ENCODE measurements at places on chromosomes 4 and X. TPM values are rescaled to one million over a fixed set of nuclear protein-coding genes. Genes with fewer than 3 reads are reported as not detected.
A peak's percentile ranks its signal among the peaks of the same experiment; 100 is the strongest.

GRCh38 chrX:154398668-154399526, 720 bp downstream of the RPL10 start:
- peak overlapping the region; percentile 58 for H3K4me3 ChIP-seq
- peak; percentile 79 for DNase-seq
- no peaks in the 10 kb centered on the region for H3K27me3 ChIP-seq
- H3K27ac ChIP-seq = peak overlapping the region; percentile 97

DNA sequence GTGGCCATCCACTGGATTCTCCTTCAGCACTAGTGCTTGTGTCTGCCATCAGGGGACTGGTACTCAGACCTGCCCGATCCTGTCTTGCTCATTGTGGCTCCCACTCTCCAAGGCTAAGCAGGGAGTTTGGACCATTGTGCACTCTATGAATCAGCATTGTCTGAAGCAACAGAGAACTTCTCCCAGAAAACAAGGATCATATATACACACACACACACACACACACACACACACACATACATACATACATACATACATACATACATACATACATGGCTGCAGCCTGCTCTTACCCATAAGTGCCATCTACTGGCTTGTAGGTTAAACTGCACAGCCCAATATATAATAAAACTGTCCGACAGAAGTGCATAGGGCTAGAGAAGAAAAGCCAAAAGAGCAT, 345.3 kb upstream of the LCORL start:
- no peak overlapping the region for H3K4me3 ChIP-seq
- no peaks in the 10 kb centered on the region for H3K36me3 ChIP-seq
- H3K4me1 ChIP-seq = no peaks in the 10 kb centered on the region
- no peaks in the 10 kb centered on the region for H3K27me3 ChIP-seq

DNA sequence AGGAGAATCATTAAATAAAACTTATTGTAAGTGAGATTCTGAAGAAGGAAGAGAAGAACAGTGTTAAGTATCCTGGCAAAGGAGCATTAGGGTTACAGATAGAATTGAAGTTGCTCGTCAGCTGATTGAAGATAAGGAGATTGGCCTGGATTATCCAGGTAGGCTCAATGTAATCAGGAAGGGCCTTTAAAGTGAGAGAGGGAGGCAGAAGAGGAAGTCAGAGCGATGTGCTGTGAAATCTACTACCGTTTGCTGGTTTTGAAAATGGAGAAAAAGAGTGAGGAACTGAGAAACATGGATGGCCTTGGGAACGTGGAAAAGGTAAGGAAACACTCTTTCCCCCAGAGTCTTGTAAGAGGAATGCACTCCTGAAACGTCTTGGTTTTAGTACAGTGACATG, 245.7 kb downstream of the ANTXR2 start:
- no peaks in the 10 kb centered on the region for H3K36me3 ChIP-seq
- H3K4me1 ChIP-seq = no peaks in the 10 kb centered on the region
- no peak for DNase-seq
- H3K4me3 ChIP-seq = no peak overlapping the region
- H3K27me3 ChIP-seq = no peaks in the 10 kb centered on the region
- no peak overlapping the region for H3K27ac ChIP-seq

PROM1 gene
- 0.47 TPM for total RNA-seq

DNA sequence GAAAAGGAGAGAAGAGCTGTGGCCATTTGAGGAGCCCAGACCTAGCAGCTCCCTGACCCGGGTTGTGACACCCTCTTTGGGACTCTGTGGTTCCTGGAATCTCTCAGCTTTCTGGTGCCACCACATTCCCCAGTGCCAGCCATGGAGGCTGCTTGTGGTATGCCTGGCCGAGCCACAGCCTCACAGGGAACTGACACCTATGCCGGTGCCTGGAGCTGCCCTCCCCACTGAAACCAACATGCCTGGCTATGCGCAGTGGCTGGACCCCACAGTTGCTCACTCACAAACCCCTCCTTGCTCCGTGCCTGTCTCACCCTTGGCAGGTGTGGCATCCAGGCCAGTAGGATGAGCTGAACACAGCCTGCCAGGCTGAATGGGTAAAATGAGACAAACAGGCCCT, 749.4 kb downstream of the ARAP2 start:
- no peak overlapping the region for H3K27ac ChIP-seq
- no peak for DNase-seq
- H3K4me1 ChIP-seq = no peaks in the 10 kb centered on the region
- no peaks in the 10 kb centered on the region for H3K27me3 ChIP-seq
- no peaks in the 10 kb centered on the region for H3K36me3 ChIP-seq
- H3K4me3 ChIP-seq = no peak overlapping the region

PRRG3 gene
- total RNA-seq = not detected

DAPP1 gene
- total RNA-seq = not detected

- H3K27ac ChIP-seq = no peak overlapping the region
- no peaks in the 10 kb centered on the region for H3K4me1 ChIP-seq
- no peaks in the 10 kb centered on the region for H3K27me3 ChIP-seq
- no peak overlapping the region for H3K4me3 ChIP-seq
- no peak for DNase-seq
- H3K36me3 ChIP-seq = peaks cover 4% of the 10 kb centered on the region
Measured at GRCh38 chr4:176680668-176681180, 112.0 kb downstream of the VEGFC start.

- DNase-seq = no peak
- peaks cover 10% of the 10 kb centered on the region for H3K4me1 ChIP-seq
- H3K36me3 ChIP-seq = no peaks in the 10 kb centered on the region
- H3K27me3 ChIP-seq = 0 out of 2 replicates have a peak, but pooled peaks cover 3% of the 10 kb centered on the region
Measured at GRCh38 chr4:82710197-82710929, 88.2 kb downstream of the SCD5 start.

DNA sequence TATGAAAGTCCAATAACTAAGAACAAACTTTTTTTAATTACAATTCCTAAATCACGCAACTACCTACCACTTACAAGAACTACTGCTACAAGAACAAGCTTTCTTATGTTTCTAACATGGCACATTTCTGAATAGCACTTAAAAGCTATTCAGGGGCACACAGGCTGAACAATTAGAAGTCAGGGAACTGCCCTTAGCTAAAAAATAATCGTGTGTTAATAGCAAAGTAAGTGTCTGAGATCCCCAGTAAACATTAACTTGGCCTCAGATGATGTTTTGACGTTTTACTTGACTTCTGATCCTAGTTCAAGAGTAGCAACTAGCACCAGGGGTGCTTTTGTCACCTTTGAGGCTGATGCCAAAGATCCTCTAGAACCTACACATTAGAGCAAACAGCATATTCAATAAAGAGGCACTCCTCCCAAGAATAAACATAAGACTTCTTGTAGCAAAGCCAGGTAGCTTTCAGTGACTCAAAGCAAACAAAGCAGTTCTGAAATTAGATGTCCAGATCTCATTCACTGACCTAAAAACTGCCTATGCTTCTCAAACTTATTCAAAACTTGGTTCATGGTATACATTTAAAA, 16.2 kb downstream of the SPOCK3 start:
- H3K27me3 ChIP-seq = no peaks in the 10 kb centered on the region
- H3K27ac ChIP-seq = no peak overlapping the region
- H3K4me1 ChIP-seq = no peaks in the 10 kb centered on the region
- no peaks in the 10 kb centered on the region for H3K36me3 ChIP-seq
- no peak for DNase-seq

- no peak overlapping the region for H3K4me3 ChIP-seq
- DNase-seq = no peak
- no peaks in the 10 kb centered on the region for H3K36me3 ChIP-seq
Measured at GRCh38 chrX:34764852-34765361, 107.8 kb upstream of the TMEM47 start.

GRCh38 chr4:147550626-147551246, 66.5 kb upstream of the TMEM184C start:
- H3K36me3 ChIP-seq = no peaks in the 10 kb centered on the region
- peak overlapping the region; percentile 27 for H3K27ac ChIP-seq
- 0 out of 2 replicates have a peak overlapping the region, but pooled peaks have one; percentile 8 for H3K4me3 ChIP-seq
- H3K4me1 ChIP-seq = peaks cover 41% of the 10 kb centered on the region
- DNase-seq = peak; percentile 36
- no peaks in the 10 kb centered on the region for H3K27me3 ChIP-seq

DNA sequence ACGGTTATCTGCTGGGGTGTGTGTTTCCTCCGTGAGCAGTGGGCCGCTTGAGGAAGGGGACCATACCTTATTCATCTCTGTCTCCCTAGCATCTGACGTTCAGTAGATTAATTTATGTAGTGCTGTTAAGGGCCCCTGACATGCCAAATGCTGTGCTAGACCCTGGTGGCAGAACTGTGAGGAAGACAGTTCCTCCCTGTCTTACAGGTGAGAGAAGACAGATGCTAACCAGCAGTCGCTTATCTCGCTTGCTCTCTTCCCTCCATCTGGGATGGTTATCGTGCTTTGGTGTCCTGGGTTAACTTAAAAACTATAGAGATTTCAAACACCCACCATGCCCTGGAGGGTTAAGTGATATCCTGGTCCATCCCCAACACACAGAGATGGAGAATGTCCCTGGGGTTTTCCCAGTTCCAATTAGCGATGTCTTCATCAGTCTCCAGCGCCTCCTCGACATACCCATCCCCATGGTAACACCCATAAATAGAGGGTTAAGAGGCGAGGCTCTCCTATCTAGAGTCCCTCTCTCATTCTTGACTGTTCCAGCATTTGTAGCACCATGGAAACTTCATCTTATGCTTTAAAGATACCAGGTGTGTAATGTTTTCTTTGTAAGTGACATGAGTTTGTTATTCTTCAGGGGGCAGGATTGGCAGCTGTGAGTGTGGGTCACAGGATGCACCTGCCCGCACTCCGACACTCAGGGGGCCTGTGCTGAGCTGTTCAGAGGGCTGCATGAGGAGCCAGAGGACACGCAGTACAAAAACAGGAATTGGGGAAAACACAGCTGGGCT, 135.2 kb downstream of the STK32B start:
- no peak overlapping the region for H3K27ac ChIP-seq
- no peak for DNase-seq
- H3K27me3 ChIP-seq = no peaks in the 10 kb centered on the region
- H3K4me1 ChIP-seq = no peaks in the 10 kb centered on the region

GRCh38 chrX:94216738-94217137, 542.7 kb downstream of the FAM133A start:
- H3K36me3 ChIP-seq = no peaks in the 10 kb centered on the region
- no peaks in the 10 kb centered on the region for H3K4me1 ChIP-seq
- H3K27ac ChIP-seq = no peak overlapping the region
- no peaks in the 10 kb centered on the region for H3K27me3 ChIP-seq
- no peak for DNase-seq
- no peak overlapping the region for H3K4me3 ChIP-seq

GNL3L gene
- total RNA-seq = 25.2 TPM

DNA sequence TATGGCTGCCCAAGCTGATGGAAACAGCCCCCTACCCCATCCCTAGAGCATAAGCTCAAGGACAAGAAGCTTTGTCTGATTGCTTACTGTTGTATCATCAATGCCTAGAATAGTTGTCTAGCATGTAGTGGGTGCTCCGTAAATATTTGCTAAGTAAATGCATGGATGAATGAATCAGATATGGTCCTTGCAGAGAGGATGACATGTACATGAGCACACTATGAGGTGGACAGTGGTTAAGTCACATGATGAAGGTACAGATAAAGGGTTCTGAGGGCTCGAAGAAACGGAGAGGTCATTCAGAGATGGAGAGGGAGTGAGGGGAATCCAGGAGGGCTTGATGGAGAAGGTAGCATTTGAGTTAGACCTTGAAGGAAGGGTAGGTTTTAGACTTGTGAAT, 214.2 kb downstream of the RBMX2 start:
- no peaks in the 10 kb centered on the region for H3K36me3 ChIP-seq
- no peak for DNase-seq
- H3K4me3 ChIP-seq = no peak overlapping the region

GRCh38 chr4:26020083-26020668, 106.2 kb downstream of the SMIM20 start:
- H3K4me3 ChIP-seq = no peak overlapping the region
- H3K4me1 ChIP-seq = peaks cover 27% of the 10 kb centered on the region
- H3K36me3 ChIP-seq = no peaks in the 10 kb centered on the region
- no peak for DNase-seq

DNA sequence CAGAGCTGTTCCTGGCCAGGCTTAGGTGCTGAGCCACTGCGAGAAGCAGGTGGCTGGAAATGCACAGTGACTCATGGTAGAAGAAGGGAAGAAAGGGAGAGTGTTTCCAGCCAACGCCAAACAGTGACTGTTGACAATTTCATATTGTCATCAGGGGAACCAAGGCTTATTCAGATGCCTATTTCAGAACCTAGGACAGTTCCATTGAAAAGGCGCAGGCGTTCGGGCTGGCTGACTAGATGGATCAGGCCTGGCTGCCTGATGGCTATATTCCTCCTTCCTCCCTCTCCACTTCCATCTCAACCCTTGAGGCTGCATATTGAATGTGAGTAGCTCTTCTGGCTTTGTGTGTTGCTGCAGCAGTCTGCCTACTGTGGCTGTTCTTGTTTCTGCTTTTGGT, 73.0 kb upstream of the FRMPD4 start:
- no peak overlapping the region for H3K27ac ChIP-seq
- no peaks in the 10 kb centered on the region for H3K36me3 ChIP-seq

GRCh38 chr4:158970812-158971211, 132.1 kb upstream of the RAPGEF2 start:
- no peaks in the 10 kb centered on the region for H3K27me3 ChIP-seq
- no peaks in the 10 kb centered on the region for H3K4me1 ChIP-seq
- H3K36me3 ChIP-seq = no peaks in the 10 kb centered on the region
- no peak overlapping the region for H3K4me3 ChIP-seq

AVPR2 gene
- total RNA-seq = not detected

IL2RG gene
- total RNA-seq = not detected

CXorf49 gene
- total RNA-seq = not detected

EOLA1 gene
- total RNA-seq = 41.5 TPM

GRCh38 chr4:82555276-82555675, 6.5 kb downstream of the TMEM150C start:
- no peaks in the 10 kb centered on the region for H3K36me3 ChIP-seq
- no peak for DNase-seq
- peaks cover 35% of the 10 kb centered on the region for H3K27me3 ChIP-seq

DNA sequence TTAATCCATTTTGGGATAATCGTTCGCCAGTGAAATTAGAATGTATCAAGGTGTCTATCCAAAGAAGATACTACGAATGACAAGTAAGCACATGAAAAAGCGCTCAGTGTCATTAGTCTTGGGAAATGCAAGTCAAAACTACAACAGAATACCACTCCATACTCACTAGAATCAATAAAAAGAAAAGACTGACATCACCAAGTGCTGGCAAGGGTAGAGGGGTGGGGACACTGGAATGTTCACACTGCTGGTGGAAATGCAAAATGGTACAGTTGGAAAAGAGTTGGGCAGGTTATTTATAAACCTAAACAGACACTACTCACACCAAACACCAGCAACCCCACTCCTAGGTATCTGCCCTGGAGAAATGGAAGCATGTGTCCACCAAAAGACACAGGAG, 11.2 kb downstream of the WDR1 start:
- H3K36me3 ChIP-seq = peaks cover 64% of the 10 kb centered on the region
- no peak for DNase-seq
- H3K4me1 ChIP-seq = peaks cover 40% of the 10 kb centered on the region

PAK3 gene
- 1.7 TPM for total RNA-seq

MGAT4D gene
- not detected for total RNA-seq

DNA sequence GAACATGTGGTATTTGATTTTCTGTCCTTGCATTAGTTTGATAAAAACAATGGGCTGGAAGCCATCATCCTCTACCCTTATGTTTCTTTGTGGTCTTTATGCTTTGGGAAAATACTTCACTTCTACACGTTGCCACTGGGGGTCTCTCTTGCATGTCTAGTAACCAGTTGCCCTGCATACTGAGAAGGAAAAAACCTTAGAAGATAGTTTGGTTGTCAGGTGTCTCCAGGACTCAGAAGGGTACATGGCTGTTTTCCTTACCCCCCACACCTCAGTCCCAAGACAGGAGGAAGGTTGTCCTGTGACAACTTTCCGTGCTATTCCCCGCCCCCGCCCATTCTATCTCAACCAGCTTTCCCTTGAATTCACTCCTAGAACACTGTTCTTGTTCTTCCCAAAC, 62.1 kb upstream of the LANCL3 start:
- H3K27ac ChIP-seq = no peak overlapping the region
- H3K27me3 ChIP-seq = no peaks in the 10 kb centered on the region
- no peaks in the 10 kb centered on the region for H3K4me1 ChIP-seq
- H3K36me3 ChIP-seq = no peaks in the 10 kb centered on the region
- DNase-seq = no peak
- H3K4me3 ChIP-seq = no peak overlapping the region
